NCI-H1105 (cell line): ENCODE measurements at places on chromosomes 2 and 18.

GRCh38 chr18:12345491-12346239 lies 31.4 kb downstream of the AFG3L2 start:
- no peak for DNase-seq

GRCh38 chr2:37449761-37450296 lies 105.4 kb downstream of the QPCT start:
- DNase-seq = no peak

DNA sequence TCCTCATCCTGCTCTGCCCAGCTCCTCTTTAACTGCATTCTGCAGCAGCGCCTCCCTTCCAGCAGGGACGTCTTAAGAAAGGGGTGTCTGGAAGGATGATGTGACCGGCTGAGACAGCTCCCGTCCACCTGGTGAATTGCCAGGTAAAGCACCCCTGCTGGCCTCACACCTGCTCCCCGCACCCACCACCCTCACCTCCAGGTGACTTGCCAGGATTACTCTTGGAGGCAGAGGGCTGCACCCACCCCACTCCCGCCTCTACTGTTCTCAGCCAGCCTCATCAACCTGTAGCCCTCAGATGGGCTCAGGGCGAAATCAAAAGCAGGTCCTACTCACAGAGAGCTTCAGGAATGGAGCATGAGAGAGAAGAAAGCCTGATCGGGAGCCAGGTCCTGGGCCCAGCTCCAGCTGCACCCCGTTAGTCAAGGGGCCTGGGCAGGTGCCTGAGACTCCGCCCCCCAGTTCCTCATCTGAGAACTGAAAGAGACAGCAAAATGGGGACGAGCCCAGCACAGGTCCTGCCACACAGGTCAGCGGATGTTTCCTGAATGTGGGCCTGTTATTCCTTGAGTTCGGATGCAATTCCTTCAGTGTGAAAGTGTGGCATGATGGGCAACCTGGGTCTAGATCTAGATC lies 5.6 kb downstream of the ADRA2B start:
- DNase-seq = no peak

DNA sequence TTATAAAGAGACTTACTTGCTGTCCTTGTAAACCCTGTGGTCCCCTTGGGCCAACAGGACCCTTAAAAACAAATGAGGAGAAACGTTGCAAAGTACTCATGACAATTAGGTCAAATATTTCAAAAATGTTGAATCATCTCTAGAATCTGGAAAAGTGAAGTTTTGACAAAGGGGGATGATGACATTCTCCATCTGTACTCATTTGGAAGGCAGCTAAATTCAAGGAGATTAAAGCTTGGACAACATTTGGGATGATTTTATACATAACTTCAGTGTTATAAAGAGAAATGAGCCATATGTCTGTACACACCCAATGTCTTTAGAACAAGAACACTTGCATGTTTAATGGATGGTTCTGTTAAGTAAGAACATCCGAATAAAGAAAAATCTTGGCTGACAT lies 92.9 kb downstream of the COL5A2 start:
- no peak for DNase-seq

DNA sequence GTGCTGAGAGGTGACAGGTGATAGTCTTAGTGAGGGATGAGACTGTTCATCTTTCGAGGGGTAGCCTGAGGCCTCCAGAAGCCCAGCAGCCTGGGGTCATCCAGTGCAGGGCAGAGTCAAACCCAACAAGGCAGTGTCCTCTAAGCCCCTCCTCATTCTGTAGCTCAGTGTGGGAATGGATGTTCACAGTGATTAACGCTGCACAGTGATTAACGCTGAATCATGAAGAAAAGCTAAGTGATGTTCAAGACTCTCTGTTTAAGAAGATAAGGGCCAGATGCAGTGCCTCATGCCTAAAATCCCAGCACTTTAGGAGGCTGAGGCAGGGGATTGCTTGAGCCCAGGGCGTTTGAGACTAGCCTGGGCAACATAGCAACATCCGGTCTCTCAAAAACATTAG lies 56.3 kb upstream of the LAPTM4A start:
- DNase-seq = no peak

- DNase-seq = no peak
Observed at GRCh38 chr2:198273660-198274059, 469.3 kb downstream of the PLCL1 start.
